ENCODE measurements at places on chromosomes 6 and 20.

GRCh38 chr6:163837691-163838431 is 423.3 kb downstream of the QKI start:
- DNase-seq, result no peak
- no peak overlapping the region for H3K27ac ChIP-seq
- H3K4me1 ChIP-seq, result no peaks in the 10 kb centered on the region
- no peaks in the 10 kb centered on the region for H3K27me3 ChIP-seq

- no peak for DNase-seq
- peak overlapping the region; percentile 58 for H3K27ac ChIP-seq
- peaks cover 3% of the 10 kb centered on the region for H3K4me1 ChIP-seq
- H3K27me3 ChIP-seq, result no peaks in the 10 kb centered on the region
Observed at GRCh38 chr6:125871365-125871764, 80.6 kb downstream of the NCOA7 start.

DNA sequence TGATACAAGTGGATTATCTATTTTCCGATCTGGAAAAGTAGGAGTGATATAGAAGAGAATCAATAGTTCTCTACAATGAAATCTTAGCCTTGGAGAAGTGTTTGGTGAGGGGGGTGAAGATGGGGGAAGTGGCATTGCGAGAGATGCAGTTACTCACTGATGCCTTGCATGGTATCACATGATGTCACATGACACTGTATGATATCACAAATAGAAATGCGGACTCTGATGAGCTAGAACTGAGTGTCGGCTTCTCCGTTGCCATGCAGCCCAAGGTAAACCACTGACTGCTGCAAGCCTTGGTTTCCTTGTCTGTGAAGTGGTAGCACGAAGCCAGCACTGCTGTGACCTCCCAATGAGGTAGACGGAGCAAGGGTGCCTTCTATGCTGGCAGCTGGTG is 403.3 kb upstream of the AGPAT4 start:
- DNase-seq, result no peak
- no peaks in the 10 kb centered on the region for H3K36me3 ChIP-seq
- no peaks in the 10 kb centered on the region for H3K27me3 ChIP-seq
- H3K4me1 ChIP-seq, result no peaks in the 10 kb centered on the region

GRCh38 chr6:170243791-170244291 is 47.0 kb downstream of the DLL1 start:
- no peaks in the 10 kb centered on the region for H3K36me3 ChIP-seq
- H3K4me3 ChIP-seq, result no peak overlapping the region
- no peak overlapping the region for H3K27ac ChIP-seq
- no peaks in the 10 kb centered on the region for H3K4me1 ChIP-seq

DNA sequence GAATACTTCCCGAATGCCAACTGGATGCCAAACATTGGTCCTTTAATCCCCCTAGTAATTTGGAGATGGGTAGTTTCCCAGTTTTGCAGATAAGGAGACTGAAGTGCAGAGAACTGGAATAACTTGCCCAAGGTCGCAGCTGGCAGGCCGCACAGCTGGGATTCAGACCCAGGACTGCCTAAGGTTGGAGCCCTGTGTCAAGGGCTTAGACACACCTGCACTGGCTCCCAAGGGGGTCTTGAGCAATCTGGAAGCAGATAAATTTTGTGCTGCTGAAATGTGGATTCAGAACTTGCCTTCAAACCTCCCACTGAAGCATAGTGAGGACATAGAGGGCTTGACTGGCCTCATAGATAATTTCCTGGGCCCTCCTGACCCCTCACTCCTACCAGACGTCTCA is 30.5 kb downstream of the FOXP4 start:
- DNase-seq, result no peak
- H3K27ac ChIP-seq, result peak overlapping the region; percentile 73
- peaks cover 10% of the 10 kb centered on the region for H3K4me1 ChIP-seq
- H3K27me3 ChIP-seq, result no peaks in the 10 kb centered on the region

DNA sequence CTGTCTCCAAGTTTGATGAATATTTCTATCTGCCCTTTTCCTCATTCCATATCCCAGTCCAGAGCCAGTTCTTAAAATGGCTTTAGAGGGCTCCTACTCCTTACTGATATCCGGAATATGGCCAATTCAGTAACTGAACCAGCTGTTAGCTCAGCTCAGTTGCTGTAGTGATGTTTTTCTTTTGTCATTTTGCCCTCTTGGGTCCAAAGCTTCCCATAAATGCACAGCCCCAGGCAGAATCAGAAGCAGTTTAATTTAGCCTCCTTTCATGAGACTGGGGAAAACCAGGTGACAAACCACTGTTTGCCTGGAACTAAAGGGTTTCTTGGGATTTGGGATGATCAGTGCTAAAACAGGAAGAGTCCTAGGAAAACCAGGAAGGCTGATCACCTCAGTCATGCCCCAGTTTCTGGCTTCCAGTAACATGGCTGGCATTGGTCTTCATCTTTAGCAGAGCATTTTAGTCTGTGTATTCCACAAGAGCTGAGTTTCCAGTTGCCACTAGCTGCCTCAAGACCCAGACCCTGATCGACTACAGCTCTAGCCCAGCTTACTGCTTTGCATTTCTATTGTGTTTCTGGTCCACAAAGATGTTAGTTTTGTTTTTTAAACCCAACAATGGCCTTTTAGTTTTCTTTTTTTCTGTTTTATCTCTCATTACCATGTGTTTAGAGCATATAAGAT is 40.6 kb upstream of the REV3L start:
- no peaks in the 10 kb centered on the region for H3K4me1 ChIP-seq
- H3K4me3 ChIP-seq, result no peak overlapping the region
- no peak overlapping the region for H3K27ac ChIP-seq

DNA sequence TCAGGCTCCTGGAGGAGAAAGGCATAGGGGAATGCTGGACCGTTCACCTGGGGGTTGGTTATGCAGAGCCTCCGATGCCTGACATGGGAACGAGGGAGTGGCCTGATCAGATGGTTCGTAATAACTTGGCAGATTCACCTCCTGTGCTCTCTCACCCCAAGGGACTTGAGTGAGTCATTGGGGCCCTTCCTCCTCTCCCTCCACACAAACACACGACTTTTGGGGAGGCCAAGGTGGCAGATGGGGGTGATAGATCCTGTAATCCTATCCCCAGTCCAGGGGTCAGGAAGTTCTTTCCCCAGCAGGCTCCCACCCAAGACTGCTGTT is 45.6 kb upstream of the ARFGEF2 start:
- H3K4me1 ChIP-seq, result no peaks in the 10 kb centered on the region
- DNase-seq, result no peak
- H3K4me3 ChIP-seq, result no peak overlapping the region
- H3K27me3 ChIP-seq, result no peaks in the 10 kb centered on the region

DNA sequence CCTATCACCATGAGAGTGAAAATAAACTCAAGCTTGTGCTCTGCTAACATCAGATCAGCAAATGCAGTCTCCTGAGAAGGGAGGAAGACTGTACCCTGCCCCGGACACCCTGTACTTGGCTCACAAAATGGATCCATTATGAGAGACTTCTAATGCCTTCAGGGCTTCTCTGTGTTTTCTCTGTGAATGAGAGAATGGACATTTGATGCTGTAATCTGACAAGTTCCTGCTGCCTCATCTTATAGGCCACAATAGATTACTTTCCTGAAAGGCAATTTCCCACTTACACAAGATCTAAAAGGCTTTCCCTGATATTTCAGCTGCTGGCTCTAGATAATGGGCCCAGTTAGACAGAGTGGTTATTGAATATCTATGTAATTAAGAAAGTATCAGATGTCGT is 117.2 kb downstream of the OTOR start:
- H3K4me3 ChIP-seq, result no peak overlapping the region
- H3K36me3 ChIP-seq, result no peaks in the 10 kb centered on the region
- H3K4me1 ChIP-seq, result no peaks in the 10 kb centered on the region
- no peak overlapping the region for H3K27ac ChIP-seq

GRCh38 chr20:25296094-25297093 is 48.5 kb downstream of the PYGB start:
- H3K27ac ChIP-seq, result peak overlapping the region; percentile 38
- H3K27me3 ChIP-seq, result no peaks in the 10 kb centered on the region
- no peaks in the 10 kb centered on the region for H3K4me1 ChIP-seq
- DNase-seq, result no peak
- no peak overlapping the region for H3K4me3 ChIP-seq

DNA sequence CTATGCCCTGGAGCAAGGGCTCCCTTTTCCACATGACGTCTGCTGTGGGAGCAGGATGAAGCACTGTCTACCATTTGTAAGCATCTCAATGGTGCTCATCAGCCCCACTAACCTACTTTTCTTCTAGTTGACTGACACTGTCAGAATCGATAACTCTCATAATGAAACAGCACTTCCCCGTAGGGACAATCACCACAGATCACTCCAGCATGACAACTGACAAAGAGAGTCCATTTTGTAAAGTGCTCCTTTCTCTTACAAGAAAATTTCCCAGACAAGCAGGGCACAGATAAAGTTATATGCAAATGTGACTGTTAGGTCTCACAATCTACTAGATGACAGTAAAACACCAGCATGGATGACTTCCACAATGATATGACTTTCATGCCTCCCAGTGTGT is 46.4 kb downstream of the HEBP2 start:
- H3K36me3 ChIP-seq, result no peaks in the 10 kb centered on the region
- peaks cover 8% of the 10 kb centered on the region for H3K4me1 ChIP-seq
- no peak overlapping the region for H3K27ac ChIP-seq
- H3K27me3 ChIP-seq, result no peaks in the 10 kb centered on the region

GRCh38 chr6:28769626-28770402 is 154.0 kb downstream of the TRIM27 start:
- H3K27ac ChIP-seq, result no peak overlapping the region
- no peaks in the 10 kb centered on the region for H3K36me3 ChIP-seq
- H3K27me3 ChIP-seq, result peaks cover 5% of the 10 kb centered on the region
- no peaks in the 10 kb centered on the region for H3K4me1 ChIP-seq
- DNase-seq, result no peak
- no peak overlapping the region for H3K4me3 ChIP-seq

DNA sequence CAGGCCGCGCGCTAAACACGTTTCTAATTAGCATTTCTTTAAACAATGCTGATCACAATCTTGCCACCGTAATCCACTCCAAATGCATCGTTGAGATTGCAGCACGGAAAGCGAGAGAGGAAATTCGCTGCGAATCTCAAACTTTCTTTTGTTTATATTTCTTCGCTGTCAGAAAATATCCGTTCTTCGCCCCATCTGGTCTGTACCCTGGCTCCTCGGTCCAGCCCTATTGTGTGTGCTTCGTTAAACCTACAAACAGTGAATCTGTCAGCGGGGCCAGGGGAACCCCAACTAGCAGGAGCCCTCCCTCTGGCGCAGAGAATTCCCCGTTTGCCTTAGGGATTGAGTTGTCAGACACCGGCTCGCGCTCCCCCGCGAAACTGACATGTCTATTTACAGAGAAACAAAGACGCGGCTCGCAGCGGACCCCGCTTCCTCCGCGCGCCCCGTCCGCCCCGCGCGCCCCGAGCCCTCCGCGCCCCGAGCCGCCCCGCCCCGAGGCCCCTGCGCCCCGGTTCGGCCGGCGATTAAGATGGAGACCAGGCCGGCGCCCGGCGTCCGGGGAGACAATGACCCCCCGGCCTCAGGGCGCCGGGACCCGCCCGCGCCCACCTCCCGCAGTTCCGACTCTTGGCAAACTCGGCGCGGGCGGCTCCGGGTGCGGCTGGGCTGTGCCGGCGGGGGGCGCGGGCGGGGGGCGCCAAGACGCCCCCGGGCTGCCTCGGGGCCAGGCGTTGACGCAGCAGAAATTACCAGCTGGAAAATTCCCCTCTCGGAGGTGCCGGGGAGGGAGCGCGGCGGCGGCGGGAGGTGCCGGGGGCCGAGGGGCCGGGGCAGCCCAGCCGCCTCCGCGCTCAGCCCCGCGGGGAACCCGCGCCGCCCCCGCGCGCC is 874 bp downstream of the ZBTB46 start:
- H3K4me3 ChIP-seq, result peak overlapping the region; percentile 83
- DNase-seq, result no peak
- no peaks in the 10 kb centered on the region for H3K27me3 ChIP-seq
- no peaks in the 10 kb centered on the region for H3K36me3 ChIP-seq
- peaks cover 14% of the 10 kb centered on the region for H3K4me1 ChIP-seq

DNA sequence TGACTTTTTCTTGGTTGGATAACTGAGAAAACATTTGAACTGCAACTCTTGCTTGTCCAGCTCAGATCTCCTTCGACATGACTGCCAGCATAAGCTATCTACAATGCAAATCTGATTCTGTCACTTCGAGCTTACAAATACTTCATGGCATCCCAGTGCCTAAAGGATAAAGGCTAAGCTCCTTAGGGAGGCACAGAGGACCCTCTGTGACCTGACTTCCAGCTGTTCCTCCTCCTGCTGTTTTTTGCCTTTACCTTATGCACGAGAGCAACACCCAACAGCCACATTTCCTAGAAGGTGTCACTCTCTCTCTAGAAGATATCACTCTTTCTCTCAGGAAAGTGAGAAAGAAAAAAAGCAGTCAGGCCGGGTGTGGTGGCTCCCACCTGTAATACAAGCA is 23.4 kb downstream of the SLC17A5 start:
- H3K27ac ChIP-seq, result no peak overlapping the region
- no peaks in the 10 kb centered on the region for H3K27me3 ChIP-seq

DNA sequence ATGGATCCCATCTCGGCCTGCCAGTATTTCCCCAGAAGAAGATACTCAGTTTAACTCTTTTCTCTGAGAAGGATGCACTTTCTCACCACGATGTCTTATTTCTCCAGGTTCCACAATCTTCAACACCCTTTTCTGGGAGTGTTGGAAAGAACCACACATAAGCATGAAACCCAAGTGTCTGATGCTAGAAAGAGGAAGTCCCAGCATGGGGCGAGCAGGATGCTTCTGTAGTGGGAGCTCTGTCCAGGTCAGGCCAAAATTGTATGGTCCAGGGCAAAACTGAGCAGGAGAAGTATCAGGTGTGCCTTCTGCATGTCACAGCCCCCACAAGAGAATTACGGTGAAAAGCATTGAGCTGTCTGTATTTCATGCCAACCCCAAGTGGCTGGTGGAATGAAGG is 11.0 kb downstream of the TREM1 start:
- no peaks in the 10 kb centered on the region for H3K27me3 ChIP-seq
- no peak overlapping the region for H3K4me3 ChIP-seq
- DNase-seq, result no peak
- no peaks in the 10 kb centered on the region for H3K36me3 ChIP-seq

DNA sequence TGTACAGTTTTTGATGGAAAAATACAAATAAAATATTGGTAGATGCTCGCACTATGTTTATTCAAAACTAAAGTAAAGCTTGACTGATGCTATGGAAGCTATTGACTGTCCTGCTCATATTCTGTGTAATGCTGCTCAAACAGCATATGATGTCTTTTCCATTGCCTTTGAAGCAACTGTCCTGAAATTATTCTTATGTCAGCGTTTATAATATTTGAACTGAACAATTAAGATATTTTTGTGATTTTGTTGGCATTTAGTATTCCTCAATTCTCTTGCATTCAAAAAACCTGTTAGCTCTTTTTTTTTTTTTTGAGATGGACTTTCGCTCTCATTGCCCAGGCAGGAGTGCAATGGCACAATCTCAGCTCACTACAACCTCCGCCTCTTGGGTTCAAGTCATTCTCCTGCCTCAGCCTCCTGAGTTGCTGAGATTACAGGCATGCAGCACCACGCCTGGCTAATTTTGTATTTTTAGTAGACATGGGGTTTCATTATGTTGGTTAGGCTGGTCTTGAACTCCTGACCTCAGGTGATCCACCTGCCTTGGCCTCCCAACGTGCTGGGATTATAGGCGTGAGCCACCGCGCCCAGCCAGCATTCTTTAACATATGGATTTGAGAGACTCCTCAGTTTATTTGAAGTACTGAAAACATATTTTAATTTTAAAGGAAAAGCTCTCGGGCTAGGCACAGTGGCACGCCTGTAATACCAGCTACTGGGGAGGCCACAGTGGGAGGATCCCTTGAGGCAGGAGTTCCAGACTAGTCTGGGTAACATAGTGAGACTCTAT is 5.3 kb upstream of the DNAAF9 start:
- H3K27me3 ChIP-seq, result no peaks in the 10 kb centered on the region
- DNase-seq, result no peak
- H3K27ac ChIP-seq, result no peak overlapping the region
- no peaks in the 10 kb centered on the region for H3K4me1 ChIP-seq
- H3K36me3 ChIP-seq, result no peaks in the 10 kb centered on the region

GRCh38 chr6:125574604-125575003 is 174.8 kb upstream of the HEY2 start:
- H3K36me3 ChIP-seq, result no peaks in the 10 kb centered on the region
- H3K4me1 ChIP-seq, result no peaks in the 10 kb centered on the region
- H3K4me3 ChIP-seq, result no peak overlapping the region
- H3K27ac ChIP-seq, result no peak overlapping the region

Measured in breast epithelium (tissue), 4 donors.